ENCODE measurements at places on chromosomes 6 and 20.
A peak's percentile ranks its signal among the peaks of the same experiment; 100 is the strongest.

DNA sequence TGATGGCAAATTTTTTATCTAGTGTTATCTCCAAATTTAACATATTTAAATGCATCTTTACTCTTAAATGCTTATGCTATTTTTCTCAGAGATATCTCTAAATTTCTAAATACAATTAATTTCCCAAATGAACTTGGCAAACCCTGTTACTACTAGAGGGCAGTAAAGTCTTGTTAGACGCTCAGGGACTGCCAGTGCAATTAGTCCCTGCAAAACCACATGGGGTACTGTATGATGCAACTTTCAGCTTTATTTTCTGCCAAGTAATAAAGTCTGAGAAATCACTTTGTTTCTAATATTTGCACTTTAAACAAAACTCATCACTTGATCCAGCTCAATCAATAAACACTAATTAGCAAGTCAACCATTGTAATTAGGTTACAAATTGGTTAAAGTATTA lies 76.0 kb upstream of the ADGRB3 start:
- no peak for DNase-seq

DNA sequence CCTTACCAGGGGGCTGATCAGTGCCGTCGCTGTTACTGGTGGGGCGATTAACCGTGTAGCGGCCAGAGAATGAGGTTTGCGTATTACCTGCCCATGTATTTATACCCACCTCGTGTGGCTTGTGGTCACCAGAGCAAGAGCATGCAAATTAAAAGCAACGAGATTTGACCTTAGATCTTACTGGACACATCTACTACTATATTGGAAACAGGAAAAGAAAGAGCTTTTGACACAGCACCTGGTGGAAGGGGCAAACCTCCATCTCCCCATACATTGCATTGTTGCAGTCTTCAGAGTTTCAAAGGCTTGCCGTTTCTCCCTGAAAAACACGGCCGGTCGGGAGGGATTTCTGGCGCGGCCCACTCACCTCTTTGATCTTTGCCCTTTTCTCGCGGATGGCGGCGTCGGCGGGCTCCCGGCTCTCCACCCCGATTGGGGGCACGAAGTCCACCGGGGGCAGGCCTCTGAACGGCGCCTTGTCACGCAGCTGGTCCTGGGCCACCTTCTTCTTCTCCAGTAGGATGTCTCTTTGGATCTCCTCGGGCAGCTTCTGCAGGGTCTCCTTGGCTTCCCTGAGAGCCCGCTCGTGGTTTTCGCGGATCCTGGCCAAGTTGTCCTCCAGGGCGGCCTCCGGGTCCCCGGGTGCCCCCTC lies 1.3 kb downstream of the MAN1A1 start:
- peak; percentile 63 for DNase-seq

DNA sequence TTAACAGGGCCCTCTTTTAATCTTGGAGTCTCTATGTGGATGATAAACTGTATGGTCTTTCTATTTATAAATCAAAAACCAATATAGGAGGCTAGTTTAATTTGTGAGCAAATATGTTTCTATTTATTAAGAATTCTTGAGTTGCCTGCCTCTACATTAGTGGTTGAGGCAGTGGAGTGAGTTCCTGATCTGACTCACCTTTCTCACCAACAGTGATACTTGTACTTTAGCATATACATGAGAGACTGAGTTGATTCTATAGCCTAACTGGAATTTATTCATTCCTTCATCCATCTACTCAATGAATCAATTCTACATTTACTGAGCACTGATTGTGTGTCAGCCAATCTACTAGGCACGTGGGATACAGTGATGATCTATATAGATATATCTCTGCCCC lies 126.9 kb downstream of the TRMT11 start:
- DNase-seq, result no peak

DNA sequence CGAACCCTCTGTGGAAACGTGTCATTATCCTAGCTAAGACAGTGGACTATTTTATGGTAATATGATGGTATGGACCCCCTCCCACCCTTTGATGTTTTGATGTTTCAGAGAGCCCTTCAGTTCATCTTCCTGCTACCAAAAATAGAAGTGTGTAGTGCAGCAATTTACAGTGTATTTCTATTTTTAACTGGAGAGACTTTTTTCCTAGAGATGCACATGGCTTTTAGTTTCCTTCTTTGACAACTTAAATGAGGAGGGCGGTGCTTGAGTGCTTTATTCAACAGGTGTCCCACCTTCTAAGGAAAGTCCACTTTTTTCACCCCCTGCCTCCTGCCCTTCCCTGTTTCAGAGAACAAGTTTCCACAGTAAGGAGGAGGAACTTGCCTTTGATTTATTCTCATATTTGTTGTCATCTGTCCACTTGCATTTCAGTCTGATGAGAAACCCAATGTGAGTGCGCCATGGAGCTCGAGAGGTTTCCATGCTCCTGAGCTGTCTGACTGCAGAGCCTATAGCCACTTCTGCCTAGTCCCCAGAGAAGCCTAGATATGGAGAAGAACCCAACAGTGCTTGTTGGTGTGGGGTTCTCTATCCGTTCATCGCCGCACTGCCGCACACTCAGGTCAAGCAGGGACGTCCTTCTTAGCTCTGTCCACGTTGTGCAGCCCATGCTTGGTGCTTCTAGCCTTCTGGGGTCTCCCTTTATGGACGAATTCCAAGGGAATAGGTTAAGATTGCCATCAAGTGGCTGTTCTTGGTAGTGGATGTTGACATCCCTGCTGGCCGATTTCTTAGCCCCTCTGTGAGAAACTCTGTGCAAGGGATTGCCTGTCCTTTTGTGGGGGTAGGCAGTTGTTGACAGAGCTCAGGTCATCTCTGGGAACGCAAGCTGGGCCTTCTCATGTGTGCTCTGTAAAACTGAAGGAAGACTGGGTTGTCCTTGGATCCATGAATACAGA lies 144.2 kb downstream of the JARID2 start:
- DNase-seq, result no peak

DNA sequence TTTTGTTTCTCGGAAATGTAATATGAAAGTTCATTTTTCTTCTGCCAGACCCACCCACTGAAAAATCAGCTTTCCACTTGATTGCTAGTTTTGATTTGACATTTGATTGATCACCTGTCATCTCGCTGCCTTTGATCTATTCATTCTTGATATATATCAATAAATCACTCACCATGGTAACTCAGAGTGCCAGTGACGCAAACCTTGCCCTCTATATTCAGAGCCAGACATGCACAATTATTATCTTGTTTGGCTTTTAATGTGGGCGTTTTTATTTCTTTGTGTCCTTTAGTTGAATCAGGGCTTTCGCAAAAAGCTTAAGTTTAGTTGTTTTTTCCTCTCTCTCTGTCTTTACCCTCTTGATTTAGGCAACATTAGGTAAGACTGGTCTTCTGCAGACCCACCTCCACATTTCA lies 2.0 kb downstream of the TSHZ2 start:
- peak; percentile 68 for DNase-seq

DNA sequence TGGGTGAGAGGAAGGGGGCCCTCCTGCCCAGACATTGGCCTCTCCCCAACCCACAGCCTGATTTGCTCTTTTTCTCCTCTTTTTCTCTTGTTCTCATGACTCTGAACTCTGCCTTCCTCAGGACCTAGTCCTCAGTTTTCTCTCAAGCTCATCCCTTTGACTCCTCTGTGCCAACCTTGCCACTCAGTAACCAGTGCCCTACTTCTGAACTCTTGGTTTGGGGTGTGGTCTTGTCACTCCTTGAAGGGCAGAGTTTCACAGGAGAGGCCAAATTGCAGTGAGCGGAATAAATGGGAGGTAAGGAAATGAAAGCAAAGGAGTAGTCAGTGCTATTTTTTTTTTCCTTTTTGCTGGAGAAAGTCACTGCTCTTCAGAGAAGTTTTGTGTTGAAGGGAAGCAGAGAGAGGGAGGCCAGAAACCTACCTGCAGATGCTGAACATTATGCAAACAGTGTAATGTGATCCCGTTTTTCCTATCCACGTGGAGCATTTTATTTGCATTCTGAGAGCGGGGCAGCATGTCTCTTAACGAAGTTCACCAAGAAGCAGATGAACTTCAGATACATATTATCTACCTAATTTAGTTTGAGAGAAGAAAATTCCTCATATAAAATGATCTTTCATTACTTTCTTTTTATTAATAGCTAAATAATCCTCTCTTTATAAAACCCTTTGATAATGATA lies 26.9 kb downstream of the CFAP61 start:
- DNase-seq, result no peak

DNA sequence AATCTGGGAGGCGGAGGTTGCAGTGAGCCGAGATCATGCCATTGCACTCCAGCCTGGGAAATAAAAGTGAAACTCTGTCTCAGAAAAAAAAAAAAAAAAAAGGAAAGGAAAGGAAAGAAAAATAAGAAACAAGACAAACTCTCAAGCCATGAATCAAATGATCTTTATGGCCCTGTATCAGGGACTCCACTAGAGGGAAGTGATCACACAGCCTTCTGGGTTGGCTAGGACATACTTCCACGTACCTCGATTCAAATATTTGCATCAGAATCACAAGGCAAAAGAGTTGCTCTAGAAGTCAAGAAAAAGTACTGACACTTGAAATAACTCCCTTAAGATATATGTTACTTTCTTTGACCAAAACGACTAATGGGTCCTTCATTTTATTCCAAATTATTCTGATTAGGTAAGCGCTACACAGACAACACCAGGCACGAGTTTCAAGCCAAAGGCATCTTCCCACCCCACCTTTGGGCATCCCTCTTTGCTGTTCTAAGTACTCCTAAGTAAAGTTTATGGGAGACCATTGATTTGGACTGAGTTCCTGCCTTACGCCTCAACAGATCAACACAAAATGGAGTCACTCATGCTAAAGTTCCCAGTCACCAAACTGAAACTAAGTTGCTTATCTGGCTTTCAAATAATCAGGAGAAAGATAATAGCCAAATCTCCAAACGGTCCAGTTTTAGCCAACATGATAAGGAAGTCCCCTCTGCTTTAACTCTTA lies 77.5 kb upstream of the NT5E start:
- no peak for DNase-seq

- DNase-seq, result no peak
Measured at GRCh38 chr20:63527184-63527583, 6.6 kb downstream of the PPDPF start.

DNA sequence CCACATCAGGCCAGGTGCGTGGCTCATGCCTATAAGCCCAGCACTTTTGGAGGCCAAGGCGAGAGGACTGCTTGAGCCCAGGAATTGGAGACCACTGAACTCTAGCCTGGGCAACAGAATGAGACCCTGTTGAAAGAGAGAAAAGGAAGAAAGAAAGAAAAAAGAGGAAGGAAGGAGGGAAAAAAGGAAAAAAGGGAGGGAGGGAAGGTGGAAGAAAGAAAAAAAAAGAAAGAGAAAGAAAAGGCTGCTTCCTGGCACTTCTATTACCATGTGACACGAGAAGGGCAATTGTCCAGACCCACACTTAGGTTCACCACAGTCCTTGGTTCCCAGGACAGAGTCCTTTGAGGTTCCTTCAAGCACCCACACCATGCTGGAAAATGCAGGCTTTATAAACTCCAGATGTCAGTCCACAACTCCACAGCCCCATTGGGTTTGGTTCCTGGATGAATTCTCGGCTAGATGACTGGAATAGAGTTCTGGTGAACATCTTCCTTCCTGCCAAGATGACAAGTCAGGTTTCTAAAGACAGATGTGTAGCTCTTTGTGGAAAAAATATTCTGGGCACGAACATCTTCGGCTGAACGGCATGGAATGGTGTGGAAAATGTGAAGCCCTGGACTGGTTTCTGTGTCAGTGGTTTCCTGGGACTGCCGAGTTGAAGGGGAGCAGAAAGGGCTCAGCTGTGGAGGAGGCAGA lies 32.5 kb downstream of the NT5E start:
- no peak for DNase-seq

- DNase-seq, result no peak
Measured at GRCh38 chr6:116545651-116546050, at the start of gene TRAPPC3L. Gene TRAPPC3L (minus strand): TSS chr6:116545684. CDS start chr6:116545514, 170 bp downstream.

GRCh38 chr6:110430236-110430635 lies 14.9 kb upstream of the DDO start:
- DNase-seq, result no peak

- DNase-seq, result no peak
Measured at GRCh38 chr6:168660400-168660945, 219.5 kb downstream of the SMOC2 start.

- peak; percentile 5 for DNase-seq
Measured at GRCh38 chr20:58715801-58716475, 23.3 kb downstream of the NPEPL1 start.

DNA sequence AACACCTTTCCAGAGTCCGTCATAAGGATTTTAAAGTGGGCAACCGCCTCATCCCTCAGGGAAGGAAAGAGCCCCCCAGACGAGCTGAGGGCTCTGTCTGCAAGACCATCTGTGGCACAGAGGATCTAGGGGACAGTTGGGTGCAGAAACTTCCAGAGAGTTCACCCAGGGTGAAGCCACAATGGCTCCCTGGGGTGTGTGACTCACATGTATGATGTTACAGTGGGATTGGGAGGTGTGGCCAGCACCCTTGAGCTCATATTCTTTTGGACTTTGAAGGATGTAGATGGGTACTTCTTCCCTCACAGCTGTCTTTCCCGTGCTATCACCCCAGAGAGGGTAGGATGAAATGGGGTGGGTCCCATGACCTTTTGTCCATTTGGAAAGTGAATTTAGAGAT lies 95.5 kb downstream of the NCR2 start:
- no peak for DNase-seq

GRCh38 chr6:8029243-8029870 lies 34.8 kb downstream of the BLOC1S5 start:
- no peak for DNase-seq

GRCh38 chr6:36605560-36606391 lies 11.6 kb downstream of the SRSF3 start:
- no peak for DNase-seq

DNA sequence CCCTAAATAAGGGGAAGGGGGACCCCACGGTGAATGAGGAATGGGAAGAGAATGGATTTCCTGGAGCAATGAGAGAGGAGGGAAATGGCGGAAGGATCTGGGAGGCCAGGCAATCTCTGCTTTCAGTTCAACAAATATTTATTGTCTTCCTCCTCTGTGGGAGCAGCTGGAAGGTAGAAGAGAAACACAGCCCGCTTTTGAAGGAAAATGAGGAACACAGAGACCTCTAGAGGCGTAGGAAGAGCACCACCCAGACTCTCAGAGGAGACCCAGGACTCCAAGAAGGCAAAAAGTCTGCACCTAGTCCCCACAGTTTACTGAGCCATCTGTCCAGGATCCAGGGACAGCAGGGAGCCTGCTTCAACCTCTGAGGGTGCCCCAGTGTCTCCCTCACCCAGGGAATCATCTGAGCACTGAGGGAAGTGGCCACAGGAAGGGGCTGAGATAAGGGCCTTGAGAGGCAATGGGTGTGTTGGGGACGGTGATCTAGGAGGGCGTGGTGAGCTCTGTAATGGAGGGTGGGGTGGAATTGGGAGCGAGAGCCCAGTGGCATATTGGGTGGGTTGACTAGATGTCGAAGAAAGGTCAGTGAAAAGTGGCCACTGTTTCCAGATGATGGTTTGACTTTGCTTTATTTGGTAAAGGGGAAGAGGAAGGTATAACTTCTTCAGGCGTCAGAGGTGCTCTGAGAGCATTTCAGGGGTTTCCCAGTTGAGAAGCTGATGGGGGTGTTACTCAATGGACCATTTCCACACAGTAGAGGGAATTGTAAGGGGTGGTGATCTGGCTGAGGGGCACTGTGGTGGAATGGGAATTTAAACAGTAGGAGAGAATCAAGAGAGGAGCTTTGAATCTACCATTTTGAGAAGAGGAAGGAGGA lies 610 bp downstream of the PSORS1C1 start:
- DNase-seq, result no peak

GRCh38 chr20:18669241-18670019 lies 81.6 kb downstream of the DTD1 start:
- DNase-seq, result no peak
